ENCODE measurements at places on chromosomes 2 and 18. TPM values are rescaled to one million over a fixed set of nuclear protein-coding genes. Genes with fewer than 3 reads are reported as not detected.

Gene VSNL1
- 2.1 TPM for total RNA-seq

Gene ST8SIA3
- not detected for total RNA-seq

Gene SERPINB3
- total RNA-seq = not detected

Gene PHLPP1
- 3.7 TPM for total RNA-seq

Gene ESPNL
- total RNA-seq = not detected

Gene FEV
- not detected for total RNA-seq

Gene CDH19
- not detected for total RNA-seq

Gene ASB18
- total RNA-seq = not detected

Gene ZEB2
- total RNA-seq = 17.0 TPM

Gene LRRC30
- not detected for total RNA-seq

Gene SRD5A2
- total RNA-seq = not detected

Gene NYAP2
- total RNA-seq = 0.95 TPM

Gene SERPINB13
- not detected for total RNA-seq

Gene CTLA4
- total RNA-seq = not detected

Gene COPS8
- total RNA-seq = 217 TPM

Gene CHRND
- not detected for total RNA-seq

Gene NEB
- 0.06 TPM for total RNA-seq

Gene TUBA3D
- total RNA-seq = not detected

Gene CROCC2
- not detected for total RNA-seq

Gene MAL
- total RNA-seq = not detected

Gene RGPD5
- 3.7 TPM for total RNA-seq

Gene FLACC1
- 0.23 TPM for total RNA-seq

Gene ALLC
- not detected for total RNA-seq

All from H4 (cell line).